ENCODE measurements at places on chromosomes 4 and X. TPM values are rescaled to one million over a fixed set of nuclear protein-coding genes. Genes with fewer than 3 reads are reported as not detected.
A peak's percentile ranks its signal among the peaks of the same experiment; 100 is the strongest.

GRCh38 chr4:82561786-82562563, at the start of gene TMEM150C:
TMEM150C (minus strand) TSS chr4:82561988; CDS start chr4:82504657, 57,331 bp downstream.
- peak; percentile 74 for ATAC-seq

GRCh38 chr4:14918336-14918735, 83.9 kb upstream of the CPEB2 start:
- ATAC-seq = no peak

DNA sequence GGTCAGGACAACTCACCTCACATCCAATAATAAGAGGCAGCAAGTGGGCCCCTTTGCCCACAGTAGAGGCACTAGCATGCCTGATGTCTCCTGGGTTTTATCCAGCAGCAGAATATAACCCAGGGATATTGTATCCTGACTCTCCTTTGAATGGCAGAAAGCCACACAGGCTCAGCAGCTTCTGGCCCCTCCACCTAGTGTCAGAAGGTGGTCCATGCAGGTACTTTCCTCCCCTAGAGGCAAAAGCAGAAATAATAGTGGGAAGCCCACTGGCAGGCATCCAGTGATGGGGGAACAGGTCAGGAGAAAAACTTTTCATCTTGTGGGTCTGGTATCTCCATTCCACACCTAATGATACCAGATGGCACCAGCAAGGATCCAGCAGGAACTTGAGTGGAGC, 75.5 kb upstream of the IRS4 start:
- no peak for ATAC-seq

Gene CRMP1
- total RNA-seq = 1.3 TPM

GRCh38 chr4:54695788-54696187, 38.0 kb downstream of the KIT start:
- no peak for ATAC-seq

All from gastroesophageal sphincter (tissue), 4 donors.